ENCODE measurements at places on chromosomes 2 and 18. TPM values are rescaled to one million over a fixed set of nuclear protein-coding genes. Genes with fewer than 3 reads are reported as not detected.
A peak's percentile ranks its signal among the peaks of the same experiment; 100 is the strongest.

- peaks cover 33% of the 10 kb centered on the region for H3K27me3 ChIP-seq
- no peak overlapping the region for H3K27ac ChIP-seq
Observed at GRCh38 chr18:12403601-12404506, 3.9 kb upstream of the PRELID3A start.

GRCh38 chr2:241110607-241111439, 8.7 kb upstream of the MTERF4 start:
- H3K27ac ChIP-seq: no peak overlapping the region
- H3K4me3 ChIP-seq: no peak overlapping the region
- no peaks in the 10 kb centered on the region for H3K27me3 ChIP-seq
- DNase-seq: no peak
- no peaks in the 10 kb centered on the region for H3K4me1 ChIP-seq

DNA sequence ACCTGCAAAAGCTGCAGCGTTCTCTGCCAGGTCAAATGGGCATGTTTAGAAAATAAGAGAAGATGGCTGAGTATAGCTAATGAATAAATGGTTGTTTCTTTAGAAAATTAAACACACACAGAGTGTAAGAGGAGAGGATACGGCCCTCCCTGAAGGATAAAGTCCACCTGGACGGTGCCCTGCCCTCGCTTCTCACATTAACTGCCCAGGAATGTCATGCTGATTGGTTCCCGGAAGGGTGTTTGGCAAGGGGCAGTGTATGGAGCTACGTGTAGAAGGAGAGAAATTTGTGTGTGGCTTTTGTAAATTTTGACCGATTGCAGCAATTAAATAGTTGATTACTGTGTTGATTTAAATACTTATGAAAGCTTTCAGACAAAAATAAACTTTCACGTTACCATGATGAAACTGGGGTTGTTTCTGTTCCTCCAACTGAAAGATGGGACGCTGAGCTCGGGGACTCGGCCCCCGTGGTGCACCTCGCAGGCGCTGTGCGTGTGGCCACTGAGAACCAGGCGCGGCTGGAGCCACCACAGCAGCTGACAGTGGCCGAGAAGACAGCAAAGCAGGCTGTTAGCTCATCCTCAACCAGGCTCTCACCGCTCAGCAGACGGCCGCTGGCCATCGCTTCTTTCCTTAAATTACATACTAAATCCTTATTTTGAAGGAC, 22.7 kb downstream of the MPPE1 start:
- H3K27me3 ChIP-seq: no peaks in the 10 kb centered on the region
- no peak overlapping the region for H3K4me3 ChIP-seq
- no peaks in the 10 kb centered on the region for H3K4me1 ChIP-seq
- peaks cover 80% of the 10 kb centered on the region for H3K36me3 ChIP-seq
- DNase-seq: no peak

DNA sequence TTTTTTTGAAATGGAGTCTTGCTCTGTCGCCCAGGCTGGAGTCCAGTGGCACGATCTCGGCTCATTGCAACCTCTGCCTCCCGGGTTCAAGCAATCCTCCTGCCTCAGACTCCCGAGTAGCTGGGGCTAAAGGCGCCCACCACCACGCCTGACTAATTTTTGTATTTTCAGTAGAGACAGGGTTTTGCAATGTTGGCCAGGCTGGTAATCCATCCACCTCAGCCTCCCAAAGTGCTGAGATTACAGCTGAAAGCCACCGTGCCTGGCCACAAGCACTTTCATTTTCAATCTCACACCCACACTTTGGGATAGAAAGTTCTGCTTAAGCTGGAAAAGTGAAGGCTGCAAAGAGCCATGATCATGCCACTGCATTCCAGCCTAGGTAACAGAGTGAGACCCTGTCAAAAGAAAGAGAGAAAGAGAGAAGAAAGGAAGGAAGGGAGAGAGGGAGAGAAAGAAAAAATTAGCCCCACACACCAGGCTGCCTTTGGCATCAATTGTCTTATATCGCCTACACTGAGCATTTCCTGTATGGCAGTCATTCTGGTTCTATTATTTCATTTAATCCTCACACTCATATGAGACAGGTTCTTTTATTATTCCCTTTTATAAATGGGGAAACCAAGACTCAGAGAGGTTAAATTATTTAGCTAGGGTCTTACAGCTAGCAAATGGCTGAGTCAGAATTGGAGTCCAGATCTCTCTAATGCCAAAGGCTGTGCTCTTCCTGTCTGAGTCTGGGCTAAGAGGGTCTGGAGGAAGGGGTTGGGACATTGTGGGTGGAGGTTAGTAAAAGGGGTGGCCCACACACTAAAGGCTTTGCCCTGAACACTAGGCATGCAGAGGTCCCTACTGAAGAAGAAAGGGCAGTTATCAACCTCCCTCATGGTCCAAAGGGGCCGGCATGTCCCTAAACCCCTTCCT, 37.9 kb upstream of the PKDCC start:
- H3K36me3 ChIP-seq: no peaks in the 10 kb centered on the region
- no peak overlapping the region for H3K27ac ChIP-seq
- no peak for DNase-seq
- H3K4me3 ChIP-seq: peak overlapping the region; percentile 9

- DNase-seq: no peak
- no peak overlapping the region for H3K4me3 ChIP-seq
- H3K27ac ChIP-seq: no peak overlapping the region
- H3K36me3 ChIP-seq: no peaks in the 10 kb centered on the region
Observed at GRCh38 chr2:23323198-23323916, 61.6 kb upstream of the KLHL29 start.

- no peak for DNase-seq
- no peaks in the 10 kb centered on the region for H3K27me3 ChIP-seq
- H3K27ac ChIP-seq: peak overlapping the region; percentile 57
- no peak overlapping the region for H3K4me3 ChIP-seq
Observed at GRCh38 chr2:145036421-145037011, 516.6 kb upstream of the ZEB2 start.

DNA sequence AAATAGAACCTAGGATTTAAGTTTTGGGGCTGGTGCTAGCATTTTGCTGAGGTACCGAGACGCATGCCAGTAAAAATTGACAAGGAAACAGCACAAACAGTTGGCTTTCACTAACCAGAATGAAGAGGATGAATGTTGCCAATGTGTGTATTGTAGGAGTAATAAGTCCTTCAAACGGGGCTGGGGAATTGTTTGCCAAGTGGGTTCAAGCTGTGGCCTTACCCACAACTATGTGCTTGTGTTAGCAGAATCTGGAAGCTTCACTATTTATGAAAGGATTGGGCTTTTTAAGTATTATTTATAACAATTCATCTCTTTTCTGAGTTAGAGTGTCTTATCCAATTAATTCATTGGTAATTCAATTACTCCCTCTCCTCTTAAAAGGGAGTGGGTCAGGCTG, 15.0 kb upstream of the KIF5C start:
- no peak overlapping the region for H3K4me3 ChIP-seq
- DNase-seq: no peak
- H3K27me3 ChIP-seq: peaks cover 20% of the 10 kb centered on the region
- H3K4me1 ChIP-seq: no peaks in the 10 kb centered on the region

GRCh38 chr2:43050866-43051265, 175.5 kb downstream of the ZFP36L2 start:
- no peak overlapping the region for H3K4me3 ChIP-seq
- H3K27ac ChIP-seq: no peak overlapping the region
- no peak for DNase-seq

GRCh38 chr2:205001300-205001966, 456.2 kb downstream of the PARD3B start:
- no peaks in the 10 kb centered on the region for H3K27me3 ChIP-seq
- H3K4me3 ChIP-seq: no peak overlapping the region
- H3K4me1 ChIP-seq: no peaks in the 10 kb centered on the region
- no peak for DNase-seq
- H3K27ac ChIP-seq: no peak overlapping the region
- H3K36me3 ChIP-seq: no peaks in the 10 kb centered on the region

GRCh38 chr2:144086965-144087364, 433.0 kb downstream of the ZEB2 start:
- no peak for DNase-seq
- no peak overlapping the region for H3K4me3 ChIP-seq
- no peaks in the 10 kb centered on the region for H3K27me3 ChIP-seq
- no peak overlapping the region for H3K27ac ChIP-seq
- H3K4me1 ChIP-seq: no peaks in the 10 kb centered on the region

GRCh38 chr2:5695654-5696403, 3.6 kb downstream of the SOX11 start:
- H3K4me1 ChIP-seq: peaks cover 53% of the 10 kb centered on the region
- peak overlapping the region; percentile 78 for H3K27ac ChIP-seq
- H3K36me3 ChIP-seq: no peaks in the 10 kb centered on the region

DNA sequence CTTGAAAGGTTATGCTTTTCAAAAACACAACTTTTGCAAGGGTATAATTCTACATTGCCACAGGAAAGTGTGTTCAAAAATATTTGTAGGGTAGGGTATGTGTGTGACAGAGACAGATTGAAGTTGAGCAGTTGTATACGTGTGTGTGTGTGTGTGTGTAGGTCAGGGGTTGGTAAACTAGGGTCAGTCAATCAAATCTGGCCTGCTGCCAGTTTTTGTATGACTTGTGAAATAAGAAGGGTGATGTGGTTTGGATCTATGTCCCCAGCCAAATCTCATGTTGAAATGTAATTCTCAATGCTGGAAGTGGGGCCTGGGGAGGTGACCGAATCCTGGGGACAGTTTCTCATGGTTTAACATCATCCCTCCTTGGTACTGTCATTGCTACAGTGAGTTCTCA, 148.2 kb downstream of the CERS6 start:
- H3K36me3 ChIP-seq: no peaks in the 10 kb centered on the region
- no peak for DNase-seq
- H3K27me3 ChIP-seq: no peaks in the 10 kb centered on the region

DNA sequence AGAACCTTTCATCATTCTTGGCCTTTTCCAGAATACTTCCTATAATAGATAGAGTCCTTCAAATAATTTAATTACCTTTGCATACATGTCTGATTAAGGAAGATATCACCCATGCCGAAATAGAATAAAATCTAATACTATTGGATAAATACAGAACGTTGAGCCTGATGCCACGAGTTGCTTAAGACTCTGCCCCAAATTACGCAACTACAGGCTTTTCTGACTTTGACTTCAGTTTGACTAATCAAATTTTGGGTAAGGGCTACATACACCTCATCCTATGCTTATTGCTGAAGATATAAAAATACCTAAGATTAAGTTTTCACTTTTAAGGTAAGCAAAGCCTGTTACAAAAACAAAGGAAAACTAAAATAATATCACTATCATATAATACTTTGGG, 1065.1 kb upstream of the NRXN1 start:
- no peak overlapping the region for H3K27ac ChIP-seq
- no peaks in the 10 kb centered on the region for H3K4me1 ChIP-seq
- H3K4me3 ChIP-seq: no peak overlapping the region
- no peaks in the 10 kb centered on the region for H3K36me3 ChIP-seq
- H3K27me3 ChIP-seq: no peaks in the 10 kb centered on the region

GRCh38 chr2:129800285-129800684, 179.2 kb upstream of the RAB6C start:
- DNase-seq: no peak
- H3K27me3 ChIP-seq: peaks cover 70% of the 10 kb centered on the region
- no peak overlapping the region for H3K4me3 ChIP-seq
- no peak overlapping the region for H3K27ac ChIP-seq
- no peaks in the 10 kb centered on the region for H3K36me3 ChIP-seq

- H3K27me3 ChIP-seq: no peaks in the 10 kb centered on the region
- H3K27ac ChIP-seq: no peak overlapping the region
- no peak for DNase-seq
- no peak overlapping the region for H3K4me3 ChIP-seq
- H3K36me3 ChIP-seq: peaks cover 43% of the 10 kb centered on the region
Observed at GRCh38 chr18:23506393-23506792, 3.1 kb downstream of the RMC1 start.

- H3K4me3 ChIP-seq: no peak overlapping the region
- H3K27me3 ChIP-seq: peaks cover 3% of the 10 kb centered on the region
- no peak for DNase-seq
- no peaks in the 10 kb centered on the region for H3K36me3 ChIP-seq
Observed at GRCh38 chr18:26703170-26703930, 155.0 kb upstream of the KCTD1 start.

Gene GKN1
- total RNA-seq: not detected

Gene PNO1
- total RNA-seq: 8.2 TPM

Gene EMILIN1
- total RNA-seq: 18.4 TPM

Gene MPHOSPH10
- 20.7 TPM for total RNA-seq

Gene ABCG8
- not detected for total RNA-seq

Gene ARL5A
- total RNA-seq: 53.9 TPM

Gene HAAO
- total RNA-seq: 2.3 TPM

Gene CHRNG
- total RNA-seq: not detected

Gene SIGLEC15
- total RNA-seq: 0.19 TPM

Gene SETBP1
- 10.3 TPM for total RNA-seq

All from left ventricle myocardium inferior (tissue), 1 donor.